Stimulated activated CD4-positive, alpha-beta T cell treated with anti-CD3 and anti-CD28 coated beads, Interleukin-1b, Interleukin-23, amount 100 ng/mL, for 48 hours (primary cell): ENCODE measurements at places on chromosomes 13 and 19.

- DNase-seq: peak; percentile 80
Measured at GRCh38 chr13:29594710-29595379, 643 bp downstream of the SLC7A1 start.

DNA sequence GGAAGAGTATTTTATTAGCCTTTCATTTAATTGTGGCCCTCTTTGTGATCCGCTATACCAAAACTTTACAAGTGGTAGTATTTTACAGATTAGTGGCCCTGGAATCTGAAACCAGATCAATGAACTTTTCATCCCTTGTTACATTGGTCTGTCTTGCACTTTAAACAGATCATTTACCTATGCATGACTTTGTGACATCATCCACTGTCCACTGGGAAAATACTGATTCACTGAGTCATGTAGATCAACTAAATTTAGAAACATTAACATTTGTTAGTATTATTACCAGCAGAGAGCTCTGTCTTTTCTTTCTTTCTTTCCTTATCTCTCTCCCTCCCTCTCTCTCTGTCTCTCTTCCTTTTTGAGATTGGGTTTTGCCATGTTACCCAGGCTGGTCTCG lies 17.5 kb downstream of the PCDH8 start:
- no peak for DNase-seq

GRCh38 chr19:1837625-1838105 lies 10.6 kb downstream of the REXO1 start:
- DNase-seq: no peak

DNA sequence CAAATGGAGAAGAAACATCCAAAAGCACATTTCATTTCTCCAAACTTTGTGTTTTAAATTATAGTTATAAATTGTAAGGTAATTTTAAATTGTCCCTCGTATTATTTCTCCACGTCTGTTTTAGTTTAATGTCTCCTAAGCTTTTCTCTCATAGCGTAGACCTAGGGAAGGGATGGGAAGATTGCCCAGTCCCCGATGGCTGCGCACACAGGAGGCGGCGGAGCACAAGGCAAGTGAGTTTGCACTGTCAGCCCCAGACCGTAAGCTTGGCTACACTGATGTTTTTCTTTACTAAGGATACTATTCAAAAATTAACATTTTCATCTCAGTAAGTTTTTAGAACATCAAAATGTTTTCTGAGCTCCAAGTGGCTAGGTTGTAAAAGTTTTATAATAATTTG lies 72.3 kb downstream of the GPR12 start:
- DNase-seq: no peak

DNA sequence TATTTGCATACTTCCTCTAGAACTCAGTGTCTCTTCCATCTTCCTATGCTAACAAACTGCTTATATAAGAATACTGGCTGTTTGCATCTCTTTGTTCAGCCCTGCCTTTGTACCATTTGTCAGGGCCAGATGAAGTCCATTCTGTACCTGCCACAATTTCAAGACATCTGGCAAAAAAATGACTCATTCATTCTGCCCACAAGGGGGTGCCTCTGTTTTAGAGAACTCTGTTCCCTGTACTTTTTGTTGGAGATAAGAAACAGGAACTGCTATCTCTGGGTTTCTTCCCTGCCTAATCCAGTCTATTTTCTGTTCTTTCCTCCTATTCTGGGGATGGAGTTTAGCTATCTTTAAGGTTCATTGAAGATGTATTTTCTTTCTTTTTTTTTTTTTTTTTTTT lies 23.0 kb downstream of the ZNF568 start:
- no peak for DNase-seq

- DNase-seq: no peak
Measured at GRCh38 chr13:27120811-27121210, 50.8 kb downstream of the USP12 start.

- DNase-seq: no peak
Measured at GRCh38 chr13:91196958-91197357, 150.5 kb upstream of the MIR17HG start.

DNA sequence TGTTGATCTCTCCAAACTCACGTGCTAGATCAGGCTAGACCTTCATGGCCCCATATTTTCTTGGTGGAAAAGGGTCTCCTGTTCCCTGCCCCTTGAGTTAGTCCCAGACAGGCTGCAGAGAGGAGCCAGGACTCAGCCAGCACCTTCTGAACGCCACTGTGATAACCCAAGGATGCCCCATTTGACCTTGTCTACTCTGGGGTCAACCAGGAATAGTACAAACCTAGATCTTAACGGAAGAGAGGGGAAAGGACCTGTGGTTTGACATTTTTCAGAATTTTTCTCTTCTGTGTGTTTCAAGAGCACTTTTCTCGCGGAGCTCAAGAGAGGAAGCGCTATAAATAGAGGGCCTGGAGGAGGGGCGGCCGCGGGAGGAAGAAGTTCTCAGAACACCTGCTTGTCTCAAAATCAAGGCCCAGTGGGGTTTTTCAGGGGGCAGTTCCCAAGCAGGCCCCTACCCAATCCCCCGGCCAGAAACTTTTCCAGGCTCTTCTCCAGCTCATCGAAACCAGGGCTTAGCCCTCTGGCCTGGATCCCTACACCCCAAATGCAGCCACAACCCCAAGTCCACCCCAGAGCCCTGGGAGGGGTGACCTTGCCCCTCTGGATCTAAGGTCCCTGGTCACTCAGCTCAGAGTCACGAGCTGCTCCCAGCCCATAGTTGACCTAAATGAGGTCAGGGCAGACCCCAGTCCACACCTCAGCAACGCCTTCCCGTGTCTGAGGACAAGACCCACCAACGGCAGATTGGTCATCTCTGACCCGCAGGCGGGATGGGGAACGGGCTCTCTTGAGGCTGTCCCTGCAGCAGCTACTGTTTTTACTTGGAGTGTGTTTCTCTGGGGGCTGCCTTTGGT lies 75.6 kb upstream of the TM9SF2 start:
- peak; percentile 65 for DNase-seq

DNA sequence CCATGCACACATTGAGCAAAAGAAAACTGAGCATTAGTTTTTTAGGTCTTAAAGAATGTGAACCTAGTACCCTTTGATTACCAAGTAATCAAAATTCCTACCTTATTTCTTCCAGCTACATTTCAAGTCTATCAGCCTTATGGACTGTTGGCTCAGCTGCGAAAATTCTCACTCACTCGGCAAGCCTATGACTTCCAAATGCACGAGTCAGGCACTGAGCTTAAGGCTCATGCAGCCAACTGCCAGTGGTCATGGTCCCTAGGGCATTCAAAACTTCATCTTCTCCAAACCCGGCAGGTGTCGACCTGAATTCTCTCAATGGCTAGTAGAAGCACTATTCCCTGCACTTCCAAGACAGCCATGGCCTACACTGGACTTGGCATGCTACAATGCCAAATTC lies 41.2 kb downstream of the RUBCNL start:
- DNase-seq: no peak

DNA sequence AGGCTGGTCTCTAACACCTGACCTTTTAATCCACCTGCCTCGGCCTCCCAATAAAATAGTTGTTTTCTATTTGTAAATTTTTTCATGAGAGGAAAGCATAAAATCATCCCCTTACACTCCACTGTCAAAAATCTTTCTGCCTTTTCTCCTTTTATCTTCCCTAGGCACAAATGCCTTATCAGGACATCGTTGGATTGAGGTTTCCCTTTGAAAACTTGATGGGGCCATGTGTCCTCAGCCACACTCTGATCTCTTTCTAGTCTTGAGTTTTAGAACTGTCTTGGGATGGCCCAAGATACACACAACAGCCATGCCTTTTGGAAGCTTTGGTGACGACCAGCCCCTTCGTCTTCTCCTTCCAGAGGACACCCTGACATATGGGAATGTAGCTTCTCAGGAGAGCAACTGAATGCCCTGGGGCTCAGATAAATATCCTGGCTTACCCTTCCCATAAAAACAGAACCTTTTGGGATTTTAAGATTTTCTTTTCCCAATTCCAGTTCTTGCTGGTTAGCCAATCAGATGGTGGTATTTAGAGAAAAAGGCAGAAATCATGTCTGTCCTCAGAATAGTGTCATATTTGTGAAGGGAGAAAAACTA lies 112.4 kb downstream of the ZNF429 start:
- no peak for DNase-seq

DNA sequence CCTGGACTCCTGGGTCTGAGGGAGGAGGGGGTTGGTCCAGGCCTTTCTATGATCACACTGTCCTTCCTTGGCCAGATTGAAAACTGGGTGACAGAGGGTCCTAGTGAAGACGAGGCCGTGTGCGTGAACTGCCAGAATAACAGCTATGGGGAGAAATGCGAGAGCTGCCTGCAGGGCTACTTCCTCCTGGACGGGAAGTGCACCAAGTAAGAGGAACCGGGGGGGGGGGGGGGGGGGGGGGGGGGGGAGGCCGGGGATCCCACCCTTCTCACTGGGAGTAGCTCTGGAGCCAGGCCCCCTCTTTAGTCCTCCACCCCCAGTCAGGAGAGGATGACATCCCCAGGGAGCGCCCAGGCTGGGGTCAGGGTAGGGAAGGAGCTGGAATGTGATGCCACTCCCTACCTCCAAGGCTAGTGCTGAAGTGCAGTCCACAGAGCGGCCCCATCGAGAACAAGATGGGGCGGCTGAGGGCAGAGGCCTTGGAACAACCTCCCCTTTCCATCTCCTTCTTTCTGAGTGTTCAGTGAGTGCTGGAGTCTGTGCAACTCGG lies 19.4 kb downstream of the CNFN start:
- no peak for DNase-seq

DNA sequence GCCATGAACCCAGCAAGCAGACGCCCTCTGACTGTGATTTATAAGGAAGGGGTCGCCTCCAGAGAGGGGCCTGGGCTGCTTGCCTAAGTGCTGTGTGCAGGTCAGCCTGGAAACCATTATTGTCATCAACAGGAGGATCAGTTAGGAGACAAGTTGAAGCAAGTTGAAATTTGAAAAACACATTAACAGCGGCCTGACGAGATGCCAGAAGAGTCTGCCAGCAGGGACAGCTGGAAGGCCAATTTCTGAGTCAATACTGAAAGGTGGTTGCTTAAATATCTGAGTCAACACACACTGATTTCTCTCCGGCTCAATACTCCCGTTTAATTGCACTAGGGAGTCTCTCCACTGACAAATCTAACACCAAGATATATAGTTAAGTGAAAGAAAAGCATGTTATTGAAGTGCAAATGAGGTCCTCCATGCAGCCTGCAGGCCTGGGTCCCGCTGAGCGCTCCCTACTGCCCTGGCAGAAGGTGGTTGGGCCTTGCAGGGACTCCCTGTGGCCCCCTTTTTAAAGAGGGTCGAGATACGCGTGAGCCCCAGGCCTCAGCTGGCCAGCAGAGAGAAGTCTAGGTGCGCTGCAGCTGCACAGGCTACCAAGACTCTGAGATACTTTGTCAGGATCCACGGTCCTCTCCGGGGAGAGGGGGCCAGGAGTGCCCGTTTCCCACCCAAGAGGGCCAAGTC lies 91.1 kb downstream of the RNASEH2B start:
- DNase-seq: no peak

DNA sequence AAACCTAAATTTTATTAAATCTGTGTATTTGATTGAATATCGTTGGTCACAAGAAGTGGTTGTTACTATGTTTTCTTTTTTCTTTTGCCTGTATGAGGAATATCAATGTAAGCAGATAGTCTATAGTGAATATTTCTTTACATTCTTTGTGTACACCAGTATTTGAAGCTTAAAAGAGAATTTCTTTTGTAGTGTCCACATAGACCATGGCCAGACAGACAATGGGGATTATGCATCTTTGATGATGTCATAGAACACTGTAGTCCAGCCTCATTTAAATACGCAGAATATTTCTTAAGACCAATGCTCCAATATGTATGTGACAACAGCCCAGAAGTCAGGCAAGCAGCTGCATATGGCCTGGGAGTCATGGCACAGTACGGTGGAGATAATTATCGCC lies 64.8 kb downstream of the IPO5 start:
- DNase-seq: no peak

- DNase-seq: peak; percentile 11
Measured at GRCh38 chr13:23558675-23559536, 11.3 kb upstream of the TNFRSF19 start.

DNA sequence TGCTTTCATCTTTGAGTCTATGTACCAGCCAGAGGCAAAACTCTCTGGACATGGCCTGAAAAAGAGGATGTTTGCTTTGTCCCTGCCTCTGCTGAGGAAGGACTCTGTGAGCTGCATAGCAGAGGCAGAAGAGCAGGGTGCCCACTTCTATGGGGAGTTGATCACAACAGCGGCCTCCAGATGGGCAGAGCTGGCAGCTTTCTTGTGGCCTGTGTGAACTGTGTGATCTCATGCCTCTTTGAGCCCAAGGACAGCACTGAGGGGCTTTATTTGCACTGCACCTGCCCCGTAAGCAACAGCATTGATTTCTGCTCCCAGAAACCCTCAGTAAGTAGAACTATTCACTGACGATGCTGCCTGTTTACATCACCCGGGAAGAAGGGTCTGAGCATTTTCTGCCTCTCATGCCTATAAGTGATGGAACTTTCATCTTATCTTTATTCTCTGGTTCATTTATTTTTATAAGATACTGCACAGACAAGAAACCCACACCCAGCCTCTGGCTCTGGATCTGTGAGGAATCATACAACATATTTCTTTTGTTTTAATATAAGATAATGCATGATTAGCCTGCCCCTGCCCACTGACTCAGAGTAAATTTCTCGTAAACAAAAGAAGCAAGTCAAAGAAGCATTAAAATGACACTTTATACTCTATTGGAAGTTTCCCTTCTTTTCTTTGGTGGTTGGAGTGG lies 244.2 kb upstream of the SOX21 start:
- DNase-seq: no peak

DNA sequence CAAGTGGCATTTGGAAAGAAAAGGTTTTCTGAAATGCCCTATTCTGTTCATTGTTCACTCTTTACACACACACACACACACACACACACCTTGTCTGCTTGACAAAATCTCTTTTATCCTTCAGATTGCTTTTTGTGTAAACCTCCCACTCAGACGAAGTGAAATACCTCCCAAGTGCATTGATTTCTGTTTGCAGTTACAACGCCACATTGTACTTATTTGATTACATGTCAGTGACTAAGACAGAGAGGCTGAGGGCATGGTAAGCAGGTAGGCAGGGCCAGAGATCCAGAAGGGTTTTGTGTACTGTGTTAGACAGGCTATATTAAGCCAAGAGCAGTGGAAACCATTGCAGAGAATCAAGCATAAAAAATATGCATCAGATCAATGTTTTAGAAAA lies 561.8 kb downstream of the GPC6 start:
- DNase-seq: no peak

DNA sequence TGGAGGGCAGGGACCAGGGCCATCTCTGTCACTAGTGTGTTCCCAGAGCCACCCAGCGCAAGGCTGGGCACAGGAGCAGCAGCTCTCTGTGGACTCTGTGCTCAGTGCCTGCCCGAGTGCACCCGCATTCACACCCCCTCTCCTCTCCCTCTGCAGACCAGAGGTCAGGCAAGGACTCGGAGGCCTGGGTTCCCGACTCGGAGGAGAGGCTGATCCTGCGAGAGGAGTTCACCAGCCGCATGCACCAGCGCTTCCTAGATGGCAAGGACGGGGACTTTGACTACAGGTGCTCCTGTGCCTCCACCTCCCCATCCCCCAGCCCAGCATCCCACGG lies 10.2 kb downstream of the CCDC97 start:
- no peak for DNase-seq
